ENCODE measurements at places on chromosomes 1 and 21. TPM values are rescaled to one million over a fixed set of nuclear protein-coding genes. Genes with fewer than 3 reads are reported as not detected.

CRABP2 gene
- 36.7 TPM for total RNA-seq

RAB42 gene
- total RNA-seq: 2.9 TPM

KCNJ9 gene
- not detected for total RNA-seq

TMED5 gene
- total RNA-seq: 43.5 TPM

FAM72C gene
- 0.13 TPM for total RNA-seq

FMO1 gene
- total RNA-seq: not detected

GJA8 gene
- total RNA-seq: not detected

RHEX gene
- total RNA-seq: 6.8 TPM

ADORA3 gene
- total RNA-seq: 10.5 TPM

MOV10 gene
- 25.3 TPM for total RNA-seq

PPM1J gene
- total RNA-seq: 0.81 TPM

CENPF gene
- 0.66 TPM for total RNA-seq

PLPPR5 gene
- 0.13 TPM for total RNA-seq

CFHR2 gene
- total RNA-seq: not detected

KIFAP3 gene
- 42.9 TPM for total RNA-seq

ELAPOR1 gene
- total RNA-seq: not detected

MCOLN3 gene
- 1.0 TPM for total RNA-seq

ERICH3 gene
- total RNA-seq: not detected

CR1L gene
- total RNA-seq: not detected

DUSP10 gene
- total RNA-seq: 3.5 TPM

LTN1 gene
- 39.5 TPM for total RNA-seq

RGS13 gene
- total RNA-seq: not detected

ZNF678 gene
- 10.0 TPM for total RNA-seq

NPHS2 gene
- not detected for total RNA-seq

RNF186 gene
- total RNA-seq: not detected

RIPK4 gene
- 0.93 TPM for total RNA-seq

GJA4 gene
- total RNA-seq: 8.6 TPM

TLCD4 gene
- 19.5 TPM for total RNA-seq

UHMK1 gene
- total RNA-seq: 32.5 TPM

VHLL gene
- total RNA-seq: not detected

LUZP1 gene
- 38.4 TPM for total RNA-seq

CIART gene
- 7.9 TPM for total RNA-seq

MAP1LC3C gene
- total RNA-seq: 4.4 TPM

HPDL gene
- not detected for total RNA-seq

TMOD4 gene
- not detected for total RNA-seq

DCST1 gene
- total RNA-seq: not detected

SLC1A7 gene
- total RNA-seq: 0.62 TPM

CFHR4 gene
- not detected for total RNA-seq

RSPH1 gene
- total RNA-seq: 0.99 TPM

PIGK gene
- 21.3 TPM for total RNA-seq

RPTN gene
- not detected for total RNA-seq

OR2L2 gene
- not detected for total RNA-seq

PLEKHA6 gene
- total RNA-seq: 8.7 TPM

SPRR2F gene
- total RNA-seq: not detected

CLEC20A gene
- not detected for total RNA-seq

ZNF684 gene
- 5.4 TPM for total RNA-seq

IVL gene
- 1.1 TPM for total RNA-seq

NAXE gene
- total RNA-seq: 65.1 TPM

WNT3A gene
- total RNA-seq: not detected

KRTCAP2 gene
- total RNA-seq: 86.1 TPM

TGFB2 gene
- total RNA-seq: 7.5 TPM

HMGN2 gene
- total RNA-seq: 239 TPM

HLX gene
- total RNA-seq: 10.5 TPM

BARHL2 gene
- total RNA-seq: not detected

OR10Z1 gene
- total RNA-seq: not detected

KRTAP25-1 gene
- not detected for total RNA-seq

GBP5 gene
- 2.7 TPM for total RNA-seq

C1orf185 gene
- total RNA-seq: not detected

LCE1F gene
- total RNA-seq: not detected

SPRR2A gene
- 22.1 TPM for total RNA-seq

All from gastroesophageal sphincter (tissue), 4 donors.